ENCODE measurements at places on chromosomes 7 and 10. TPM values are rescaled to one million over a fixed set of nuclear protein-coding genes. Genes with fewer than 3 reads are reported as not detected.

- H3K4me3 ChIP-seq, result no peak overlapping the region
- H3K27ac ChIP-seq, result no peak overlapping the region
- no peak for DNase-seq
- H3K4me1 ChIP-seq, result peaks cover 7% of the 10 kb centered on the region
Observed at GRCh38 chr10:52652431-52653262, 119.9 kb downstream of the MBL2 start.

PRSS1 gene
- not detected for total RNA-seq

EN2 gene
- 0.73 TPM for total RNA-seq

DNA sequence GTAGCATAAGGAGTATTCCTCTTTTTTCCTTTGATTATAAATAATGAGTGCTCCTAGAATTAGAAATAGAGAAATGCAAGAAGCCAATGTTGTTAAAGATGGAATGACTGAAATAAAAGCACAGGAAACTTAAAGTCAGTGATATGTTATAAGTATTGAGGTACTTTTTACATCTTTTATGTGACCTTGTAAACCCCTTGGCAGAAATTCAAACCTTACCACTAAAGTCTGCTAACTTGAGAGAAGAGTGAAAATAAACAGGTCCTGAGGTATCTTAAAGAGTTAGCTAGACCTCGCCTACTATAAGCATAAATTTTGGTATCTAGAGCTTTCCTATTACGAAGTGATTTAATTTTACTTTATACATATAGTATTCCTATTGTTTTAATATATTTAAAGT, 188.2 kb downstream of the DKK1 start:
- H3K27me3 ChIP-seq, result no peaks in the 10 kb centered on the region
- no peaks in the 10 kb centered on the region for H3K4me1 ChIP-seq
- no peak overlapping the region for H3K4me3 ChIP-seq
- H3K36me3 ChIP-seq, result no peaks in the 10 kb centered on the region

EBLN1 gene
- not detected for total RNA-seq

DNA sequence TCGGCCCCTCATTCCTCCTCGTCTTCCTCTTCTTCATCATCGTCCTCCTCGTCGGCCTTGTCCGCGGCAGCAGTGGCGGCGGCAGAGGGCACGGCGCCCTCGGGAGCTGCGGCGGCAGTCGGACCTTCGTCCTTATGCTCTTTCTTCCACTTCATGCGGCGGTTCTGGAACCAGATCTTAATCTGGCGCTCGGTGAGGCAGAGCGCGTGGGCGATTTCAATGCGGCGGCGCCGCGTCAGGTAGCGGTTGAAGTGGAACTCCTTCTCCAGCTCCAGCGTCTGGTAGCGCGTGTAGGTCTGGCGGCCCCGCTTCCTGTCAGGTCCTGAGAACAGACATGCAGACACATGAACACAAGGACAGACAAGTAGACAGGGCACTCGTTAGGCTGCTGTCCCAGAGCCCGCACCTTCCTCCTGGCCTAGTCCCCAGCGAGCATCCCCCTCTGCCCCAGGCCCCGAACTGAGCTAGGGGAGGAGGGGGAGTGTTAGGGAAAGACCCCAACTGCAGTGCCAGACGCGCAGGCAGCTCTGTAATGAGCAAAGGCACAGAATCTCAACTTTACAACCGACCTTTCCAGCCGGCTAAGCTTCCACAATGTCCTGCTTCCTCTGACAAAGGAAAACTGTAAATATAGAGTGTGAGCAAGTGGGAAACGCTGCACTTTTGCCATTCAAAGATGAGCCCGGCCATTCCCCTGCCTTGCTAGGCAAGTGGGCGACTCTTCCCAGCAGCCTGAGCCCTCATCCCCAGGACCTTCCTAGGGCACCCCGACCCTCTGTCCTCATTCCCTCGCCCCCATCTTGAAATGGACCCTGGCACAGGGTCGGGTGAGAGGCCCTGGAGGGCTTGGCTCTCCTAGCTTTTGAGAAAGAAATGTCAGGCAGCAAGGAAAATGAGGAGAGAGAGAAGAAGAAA, 1.3 kb downstream of the HOXA7 start:
- DNase-seq, result peak; percentile 52
- no peaks in the 10 kb centered on the region for H3K27me3 ChIP-seq
- H3K27ac ChIP-seq, result peak overlapping the region; percentile 91
- H3K36me3 ChIP-seq, result no peaks in the 10 kb centered on the region
- peak overlapping the region; percentile 84 for H3K4me3 ChIP-seq

GRCh38 chr10:96863922-96864543, 31.9 kb downstream of the LCOR start:
- H3K4me3 ChIP-seq, result no peak overlapping the region
- no peaks in the 10 kb centered on the region for H3K36me3 ChIP-seq
- H3K27ac ChIP-seq, result peak overlapping the region; percentile 31
- peaks cover 36% of the 10 kb centered on the region for H3K4me1 ChIP-seq

GRCh38 chr7:876972-877311, 588 bp downstream of the GET4 start:
- peaks cover 32% of the 10 kb centered on the region for H3K36me3 ChIP-seq
- DNase-seq, result peak; percentile 81
- peak overlapping the region; percentile 89 for H3K27ac ChIP-seq
- H3K4me3 ChIP-seq, result peak overlapping the region; percentile 80

GRCh38 chr10:659688-660141, 29.8 kb downstream of the DIP2C start:
- DNase-seq, result no peak
- no peak overlapping the region for H3K4me3 ChIP-seq
- H3K36me3 ChIP-seq, result no peaks in the 10 kb centered on the region
- H3K27ac ChIP-seq, result peak overlapping the region; percentile 66
- no peaks in the 10 kb centered on the region for H3K27me3 ChIP-seq

C7orf57 gene
- total RNA-seq, result not detected

GRCh38 chr7:149605696-149606095, 108.1 kb upstream of the ZNF746 start:
- H3K4me3 ChIP-seq, result no peak overlapping the region
- peaks cover 8% of the 10 kb centered on the region for H3K4me1 ChIP-seq
- no peak for DNase-seq
- H3K36me3 ChIP-seq, result peaks cover 5% of the 10 kb centered on the region

All from psoas muscle (tissue), 8 donors.